Keratinocyte (primary cell): ENCODE measurements at places on chromosomes 3 and 15. TPM values are rescaled to one million over a fixed set of nuclear protein-coding genes. Genes with fewer than 3 reads are reported as not detected.

Gene CHDH
- 0.04 TPM in 1 of 3 replicates, not detected in the others for polyA plus RNA-seq

Gene PCLAF
- polyA plus RNA-seq, result 11.0 to 55.0 TPM (median 37.7 TPM) in 3 replicates

Gene MAGEL2
- not detected in 3 replicates for polyA plus RNA-seq

Gene TMEM266
- polyA plus RNA-seq, result 0.02 to 0.35 TPM (median 0.03 TPM) in 3 replicates

Gene CPNE9
- polyA plus RNA-seq, result not detected in 3 replicates

Gene FETUB
- 0.05 to 0.35 TPM (median 0.25 TPM) in 3 replicates for polyA plus RNA-seq

Gene BLM
- polyA plus RNA-seq, result 0.94 to 4.4 TPM (median 3.2 TPM) in 3 replicates

Gene ECE2
- not detected in 3 replicates for polyA plus RNA-seq

Gene FHIT
- 2.2 to 5.0 TPM (median 2.3 TPM) in 3 replicates for polyA plus RNA-seq

Gene CLDN16
- polyA plus RNA-seq, result 0.52 to 2.6 TPM (median 0.88 TPM) in 3 replicates

Gene KLF15
- 0.03 to 0.04 TPM in 2 of 3 replicates, not detected in the other for polyA plus RNA-seq

Gene ERC2
- polyA plus RNA-seq, result 0.08 to 0.12 TPM (median 0.10 TPM) in 3 replicates

Gene STRIT1
- not detected in 3 replicates for polyA plus RNA-seq

Gene RARB
- polyA plus RNA-seq, result 0.03 to 0.18 TPM (median 0.06 TPM) in 3 replicates

Gene CCDC12
- 24.0 to 41.9 TPM (median 27.5 TPM) in 3 replicates for polyA plus RNA-seq

Gene ROBO2
- 0.30 to 0.49 TPM (median 0.45 TPM) in 3 replicates for polyA plus RNA-seq

Gene RTP4
- polyA plus RNA-seq, result 0.38 to 0.56 TPM (median 0.46 TPM) in 3 replicates

Gene SH2D7
- polyA plus RNA-seq, result not detected in 3 replicates

Gene SKOR1
- polyA plus RNA-seq, result 0.03 TPM in 2 of 3 replicates, not detected in the other

Gene TMEM212
- polyA plus RNA-seq, result 0.12 TPM in 1 of 3 replicates, not detected in the others

Gene ZNF80
- polyA plus RNA-seq, result not detected in 3 replicates

Gene HHLA2
- not detected in 3 replicates for polyA plus RNA-seq

Gene FILIP1L
- polyA plus RNA-seq, result 14.7 to 27.4 TPM (median 20.6 TPM) in 3 replicates

Gene TUSC2
- polyA plus RNA-seq, result 28.0 to 47.8 TPM (median 30.5 TPM) in 3 replicates

Gene WDR72
- 0.01 to 0.03 TPM in 2 of 3 replicates, not detected in the other for polyA plus RNA-seq

Gene KCNMB3
- polyA plus RNA-seq, result 0.31 to 1.00 TPM (median 0.32 TPM) in 3 replicates

Gene SIDT1
- 0.08 to 0.12 TPM (median 0.09 TPM) in 3 replicates for polyA plus RNA-seq

Gene ZNF620
- polyA plus RNA-seq, result 0.33 to 0.35 TPM (median 0.35 TPM) in 3 replicates

Gene CCDC54
- not detected in 3 replicates for polyA plus RNA-seq

Gene UACA
- polyA plus RNA-seq, result 13.4 to 26.6 TPM (median 22.7 TPM) in 3 replicates

Gene USP13
- polyA plus RNA-seq, result 2.1 to 3.4 TPM (median 3.3 TPM) in 3 replicates

Gene ARL14
- polyA plus RNA-seq, result 0.76 to 2.4 TPM (median 1.6 TPM) in 3 replicates

Gene SCN11A
- polyA plus RNA-seq, result 0.01 to 0.04 TPM in 2 of 3 replicates, not detected in the other

Gene RPL22L1
- 103 to 277 TPM (median 241 TPM) in 3 replicates for polyA plus RNA-seq

Gene ITGB5
- 136 to 145 TPM (median 136 TPM) in 3 replicates for polyA plus RNA-seq

Gene LOXL1
- 8.8 to 14.8 TPM (median 9.2 TPM) in 3 replicates for polyA plus RNA-seq

Gene KBTBD13
- not detected in 3 replicates for polyA plus RNA-seq

Gene ACKR4
- polyA plus RNA-seq, result 0.14 to 0.67 TPM (median 0.57 TPM) in 3 replicates

Gene AP3S2
- polyA plus RNA-seq, result 22.9 to 39.2 TPM (median 34.6 TPM) in 3 replicates

Gene CAV3
- polyA plus RNA-seq, result not detected in 3 replicates

Gene CFAP20DC
- polyA plus RNA-seq, result 3.0 to 6.3 TPM (median 3.4 TPM) in 3 replicates

Gene GPR62
- polyA plus RNA-seq, result not detected in 3 replicates

Gene C3orf49
- not detected in 3 replicates for polyA plus RNA-seq

Gene ZDHHC23
- polyA plus RNA-seq, result 1.4 to 2.3 TPM (median 1.4 TPM) in 3 replicates

Gene TMEM202
- polyA plus RNA-seq, result not detected in 3 replicates

Gene SLC24A5
- polyA plus RNA-seq, result 0.04 TPM in 1 of 3 replicates, not detected in the others

Gene SLC15A2
- polyA plus RNA-seq, result 1.6 to 3.4 TPM (median 2.6 TPM) in 3 replicates

Gene FBXO40
- not detected in 3 replicates for polyA plus RNA-seq

Gene ISG20
- polyA plus RNA-seq, result 8.5 to 10.6 TPM (median 8.9 TPM) in 3 replicates

Gene TRPM1
- 0.17 to 0.18 TPM in 2 of 3 replicates, not detected in the other for polyA plus RNA-seq

Gene LRRC57
- 11.1 to 22.1 TPM (median 12.8 TPM) in 3 replicates for polyA plus RNA-seq

Gene GOLGA8O
- polyA plus RNA-seq, result 0.07 to 0.35 TPM (median 0.14 TPM) in 3 replicates

Gene CSTA
- 649 to 1,138 TPM (median 1,068 TPM) in 3 replicates for polyA plus RNA-seq

Gene PYGO1
- 1.5 to 2.2 TPM (median 2.0 TPM) in 3 replicates for polyA plus RNA-seq

Gene SCG5
- 14.5 to 29.2 TPM (median 15.8 TPM) in 3 replicates for polyA plus RNA-seq

Gene CCR5
- 0.07 to 0.54 TPM (median 0.14 TPM) in 3 replicates for polyA plus RNA-seq

Gene GOLGA8K
- polyA plus RNA-seq, result not detected in 3 replicates

Gene GABRA5
- polyA plus RNA-seq, result 0.03 TPM in 1 of 3 replicates, not detected in the others

Gene SAXO2
- polyA plus RNA-seq, result 2.2 TPM in 3 replicates
